ENCODE measurements at places on chromosomes 2 and 18. TPM values are rescaled to one million over a fixed set of nuclear protein-coding genes. Genes with fewer than 3 reads are reported as not detected.

Gene RELCH
- total RNA-seq = 16.1 TPM

DNA sequence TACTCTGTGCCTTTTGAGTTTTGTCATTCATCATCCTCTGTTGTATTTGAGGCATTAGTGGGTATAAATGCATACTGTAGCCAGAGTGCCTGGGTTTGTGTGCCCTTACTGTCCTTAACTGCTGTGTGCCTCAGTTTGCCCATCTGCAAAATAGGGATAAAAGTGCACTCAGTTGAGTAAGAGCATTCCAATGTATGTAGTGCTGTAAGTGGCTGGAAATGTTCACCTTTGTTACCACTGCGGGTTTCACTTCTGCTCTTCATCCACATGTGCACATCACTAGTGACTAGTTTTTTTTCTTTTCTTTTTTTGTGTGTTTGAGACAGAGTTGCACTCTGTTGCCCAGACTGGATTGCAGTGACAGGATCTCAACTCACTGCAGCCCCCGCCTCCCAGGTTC is 39.9 kb downstream of the PLEKHB2 start:
- no peak for DNase-seq

DNA sequence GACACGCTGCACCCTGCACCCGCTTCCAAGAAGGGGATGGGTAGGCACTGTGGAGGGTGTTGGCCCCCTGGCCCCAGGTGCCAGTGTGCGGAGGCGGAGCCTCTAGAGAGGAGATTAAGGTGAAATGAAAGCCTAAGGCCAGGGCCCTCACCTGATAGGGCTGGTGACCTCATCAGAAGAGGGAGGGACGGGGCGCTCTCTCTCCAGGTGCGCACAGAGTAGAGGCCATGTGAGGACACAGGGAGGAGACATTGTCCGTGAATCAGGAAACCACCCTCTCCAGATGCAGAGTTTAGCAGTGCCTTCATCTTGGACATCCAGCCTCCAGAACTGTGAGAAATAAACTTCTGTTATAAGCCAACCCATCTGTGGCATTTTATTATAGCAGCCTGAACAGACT is 62.3 kb downstream of the PSMG2 start:
- no peak for DNase-seq

Gene GKN1
- not detected for total RNA-seq

Gene CHRNG
- total RNA-seq = not detected

Gene CDH20
- not detected for total RNA-seq

- DNase-seq = no peak
Measured at GRCh38 chr2:236717729-236718128, 148.1 kb downstream of the ACKR3 start.

Gene NPPC
- not detected for total RNA-seq

Gene FBLN7
- 40.2 TPM for total RNA-seq

Gene BCS1L
- 57.1 TPM for total RNA-seq

Gene SPEG
- total RNA-seq = 1.7 TPM

- no peak for DNase-seq
Measured at GRCh38 chr2:184814421-184814820, 216.1 kb downstream of the ZNF804A start.

DNA sequence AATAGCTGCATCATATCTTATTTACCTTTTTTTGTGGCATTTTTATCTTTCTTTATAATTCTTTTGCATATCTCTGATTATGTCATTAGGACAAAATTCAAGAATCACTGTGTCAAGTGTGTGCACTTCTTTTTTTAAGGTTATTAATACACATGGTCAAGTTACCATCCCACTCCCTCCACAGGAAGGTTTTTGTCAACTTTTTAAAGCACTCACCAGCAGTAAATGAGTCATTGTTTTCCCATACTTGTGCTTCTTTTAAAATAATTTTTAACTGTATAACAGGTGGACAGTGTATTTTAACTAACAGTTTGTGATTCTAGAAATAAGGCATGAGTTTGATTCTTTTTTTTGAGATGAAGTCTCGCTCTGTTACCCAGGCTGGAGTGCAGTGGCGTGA is 45.7 kb upstream of the FAM171B start:
- DNase-seq = no peak

Gene CD8B
- total RNA-seq = 0.87 TPM

Gene MC2R
- total RNA-seq = not detected

DNA sequence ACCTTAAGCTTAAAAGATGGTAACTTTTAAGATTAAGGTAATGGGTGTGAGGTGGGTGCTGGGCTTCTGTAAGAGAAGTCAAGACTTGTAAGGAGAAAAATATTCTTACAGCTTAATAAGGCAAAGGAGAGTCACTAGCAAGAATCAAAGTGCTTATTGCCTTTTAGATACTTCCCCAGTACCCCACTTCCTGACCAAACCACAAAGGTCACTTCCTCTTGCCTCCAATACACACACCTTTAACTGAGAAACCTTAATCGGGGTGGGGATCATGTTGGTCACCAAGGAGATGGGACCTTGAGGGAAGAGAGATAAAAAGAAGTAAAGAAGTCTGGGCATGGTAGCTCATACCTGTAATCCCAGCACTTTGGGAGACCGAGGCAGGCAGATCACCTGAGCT is 10.6 kb upstream of the ATG16L1 start:
- DNase-seq = peak; percentile 31

Gene PDCD1
- total RNA-seq = 47.6 TPM

GRCh38 chr2:7013471-7014160 is 96.4 kb downstream of the RNF144A start:
- peak; percentile 33 for DNase-seq

DNA sequence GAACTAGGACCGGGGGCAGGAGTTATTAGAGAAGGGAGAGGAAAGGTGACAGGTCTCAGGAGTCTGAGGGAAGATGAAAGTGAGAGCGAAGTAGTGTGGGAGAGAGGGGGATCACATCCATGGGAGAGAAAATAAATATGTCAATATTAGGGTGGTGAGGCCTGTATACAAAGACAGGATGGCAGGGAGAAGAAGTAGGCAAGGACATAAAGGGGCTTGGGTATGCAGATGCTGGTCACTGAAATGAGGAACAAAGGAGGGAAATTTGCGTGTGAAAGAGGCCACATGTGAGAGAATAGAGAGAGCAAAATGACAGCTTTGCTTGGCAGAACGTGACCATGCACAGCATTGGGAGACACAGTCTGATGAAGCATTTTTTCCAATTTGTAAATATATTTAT is 13.6 kb downstream of the METAP1D start:
- no peak for DNase-seq

Gene CCL20
- 74.7 TPM for total RNA-seq

GRCh38 chr2:205543937-205544702 is 138.2 kb upstream of the NRP2 start:
- no peak for DNase-seq

Gene CENPO
- 39.9 TPM for total RNA-seq

Gene CCDC74B
- total RNA-seq = 3.2 TPM

Gene CDH19
- total RNA-seq = not detected

Gene HOXD3
- total RNA-seq = not detected

Gene MAB21L4
- total RNA-seq = not detected

Measured in activated CD4-positive, alpha-beta memory T cell treated with anti-CD3 and anti-CD28 coated beads for 36 hours (primary cell).